Stimulated activated CD8-positive, alpha-beta memory T cell treated with anti-CD3 and anti-CD28 coated beads, Interleukin-15, amount 100 ng/mL, for 48 hours (primary cell): ENCODE measurements at places on chromosomes 7 and 10.
A peak's percentile ranks its signal among the peaks of the same experiment; 100 is the strongest.

DNA sequence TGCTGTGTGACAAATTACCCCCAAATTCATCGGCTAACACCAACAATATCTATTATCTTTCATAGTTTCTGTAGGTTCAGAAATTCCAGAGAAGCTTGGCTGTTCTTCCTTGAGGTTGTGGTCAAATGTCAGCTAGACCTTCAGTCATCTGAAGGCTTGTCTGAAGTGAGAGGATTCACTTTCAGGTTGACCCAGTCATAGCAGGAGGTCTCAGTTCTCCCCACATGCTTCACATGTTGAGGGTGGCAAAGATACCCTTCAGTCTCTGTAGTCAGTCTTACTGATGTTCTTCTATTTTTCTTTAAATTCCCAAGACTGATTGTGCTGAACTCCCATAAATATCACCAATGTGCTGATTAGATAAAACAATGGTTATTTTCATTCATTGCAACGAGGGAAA lies 1692.0 kb downstream of the REEP3 start:
- no peak for DNase-seq

GRCh38 chr7:28157831-28158416 lies 22.7 kb downstream of the JAZF1 start:
- DNase-seq: no peak

DNA sequence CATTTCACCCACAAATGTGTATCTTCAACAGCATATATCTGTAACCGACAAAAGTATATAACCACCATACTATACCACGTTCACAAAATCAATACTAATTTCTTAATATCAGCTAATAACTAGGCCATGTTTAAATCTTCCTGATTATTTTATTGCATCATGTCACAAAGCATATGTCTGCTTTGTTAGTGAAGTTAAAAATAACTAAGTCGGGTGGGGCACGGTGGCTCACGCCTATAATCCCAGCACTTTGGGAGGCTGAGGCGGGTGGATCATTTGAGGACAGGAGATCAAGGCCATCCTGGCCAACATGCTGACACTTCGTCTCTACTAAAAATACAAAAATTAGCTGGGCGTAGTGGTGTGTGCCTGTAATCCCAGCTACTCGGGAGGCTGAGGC lies 47.7 kb downstream of the HERC4 start:
- DNase-seq: no peak

DNA sequence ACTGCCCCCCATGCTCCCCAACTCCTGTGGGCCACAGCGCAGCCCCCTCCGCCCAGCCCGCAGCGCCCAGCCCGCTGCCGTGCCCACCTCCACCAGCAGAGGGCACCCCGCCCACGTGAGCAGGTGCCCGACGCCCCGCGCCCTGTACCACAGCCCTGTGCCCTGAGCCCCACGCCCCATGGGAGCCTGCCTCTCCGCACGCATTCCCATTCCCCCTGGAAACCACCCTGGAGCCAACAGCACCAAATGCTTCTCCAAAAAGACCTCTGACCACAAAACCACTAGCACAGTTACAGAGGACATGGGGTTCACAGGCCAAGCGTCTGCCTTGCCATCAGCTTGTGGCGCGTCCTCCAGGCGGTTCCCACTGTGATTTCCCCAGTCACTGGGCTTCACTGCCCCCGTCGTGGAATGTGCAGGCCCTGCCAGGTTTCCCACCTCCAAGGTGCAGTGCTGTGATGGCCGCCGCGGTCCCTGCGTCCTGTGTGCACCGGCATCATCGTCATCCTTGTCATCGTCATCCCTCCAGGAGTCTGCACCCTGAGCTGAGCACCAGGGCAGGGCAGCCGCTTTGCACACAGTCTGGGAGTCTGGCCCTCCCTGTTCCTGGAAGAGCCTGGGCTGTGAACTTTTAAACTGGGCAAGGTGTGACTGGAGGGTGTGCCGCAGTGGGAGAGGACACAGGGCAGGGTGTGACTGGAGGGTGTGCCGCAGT lies 61.7 kb downstream of the PWWP2B start:
- peak; percentile 37 for DNase-seq

GRCh38 chr10:30500534-30500933 lies 66.5 kb downstream of the MAP3K8 start:
- DNase-seq: no peak

- no peak for DNase-seq
These were observed 58.5 kb upstream of the AHR start for GRCh38 chr7:17239683-17240521.

- no peak for DNase-seq
These were observed 231.1 kb downstream of the GPR158 start for GRCh38 chr10:25405871-25406270.
